ENCODE measurements at places on chromosomes 1 and 21.

GRCh38 chr1:58862728-58863385, 79.0 kb upstream of the JUN start:
- no peak for DNase-seq

GRCh38 chr1:189438808-189439207, 1038.9 kb downstream of the BRINP3 start:
- DNase-seq = no peak

GRCh38 chr1:56331892-56332567, 247.3 kb downstream of the PLPP3 start:
- no peak for DNase-seq

DNA sequence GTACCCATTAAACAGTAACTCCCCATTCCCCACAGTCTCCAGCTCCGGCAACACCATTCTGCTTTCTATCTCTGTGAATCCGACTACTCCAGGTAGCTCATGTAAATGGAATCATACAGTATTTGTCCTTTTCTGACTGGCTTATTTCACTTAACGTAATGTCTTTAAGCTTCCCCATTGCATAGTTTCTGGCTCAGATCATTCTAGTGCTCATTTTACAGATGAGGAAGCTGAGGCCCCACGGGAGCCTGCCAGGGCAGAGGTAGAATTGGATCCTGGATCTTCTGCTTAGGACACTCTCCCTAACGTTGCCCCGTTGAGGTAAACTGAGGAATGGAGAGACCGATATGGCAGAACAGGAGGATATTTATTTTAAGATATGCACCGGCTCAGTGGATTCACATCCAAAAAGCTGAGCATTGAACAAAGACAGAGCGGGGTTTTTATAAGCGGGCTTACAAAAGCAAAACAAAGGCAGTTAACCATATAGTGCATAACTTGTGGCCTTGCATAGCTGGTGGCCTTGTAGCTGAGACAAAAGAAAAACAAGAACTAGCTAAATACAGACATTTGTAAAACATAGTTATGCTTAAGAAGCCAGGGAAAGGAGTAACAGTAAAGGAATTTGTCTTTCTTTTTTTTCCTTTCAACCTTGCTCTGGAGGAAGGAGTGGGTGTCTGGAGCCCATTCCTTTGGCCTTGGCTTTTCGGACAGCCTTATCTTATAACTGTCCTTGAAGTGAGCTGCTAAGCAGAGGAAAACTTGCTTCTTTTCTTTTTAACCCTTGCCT, 15.3 kb upstream of the KLHDC8A start:
- no peak for DNase-seq

DNA sequence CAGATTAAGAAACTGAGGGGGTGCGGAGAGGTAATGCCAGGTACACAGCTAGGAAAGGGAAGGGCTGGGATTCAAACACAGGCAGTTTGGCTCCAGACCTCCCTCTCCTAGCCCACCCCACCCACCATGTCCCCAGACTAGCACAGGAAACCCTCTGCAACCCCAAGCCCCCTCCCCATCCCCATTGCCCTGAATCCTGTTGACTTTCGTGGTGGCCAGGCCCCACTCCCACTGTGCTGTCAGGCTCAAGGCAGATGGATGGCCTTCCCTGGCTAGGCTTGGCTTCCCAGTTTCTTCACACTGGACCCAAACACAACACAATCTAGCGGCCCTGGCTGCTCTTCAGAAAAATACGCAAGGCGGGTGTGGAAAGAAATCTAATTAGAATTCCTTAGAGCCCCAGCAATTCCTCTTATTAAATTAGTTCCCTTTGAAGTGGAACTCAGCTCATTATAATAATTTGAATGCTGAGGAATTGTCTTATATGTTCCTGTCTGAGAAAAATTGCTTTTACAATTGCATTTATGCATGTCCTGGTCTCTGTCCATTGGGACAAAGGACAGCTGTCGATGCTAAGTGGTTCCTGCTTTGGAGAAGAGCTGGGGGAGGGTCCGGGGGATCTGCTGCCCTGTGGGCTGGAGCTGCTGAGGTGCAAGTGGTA, 97.4 kb downstream of the SYF2 start:
- no peak for DNase-seq
